ENCODE measurements at places on chromosomes 6 and 20.

DNA sequence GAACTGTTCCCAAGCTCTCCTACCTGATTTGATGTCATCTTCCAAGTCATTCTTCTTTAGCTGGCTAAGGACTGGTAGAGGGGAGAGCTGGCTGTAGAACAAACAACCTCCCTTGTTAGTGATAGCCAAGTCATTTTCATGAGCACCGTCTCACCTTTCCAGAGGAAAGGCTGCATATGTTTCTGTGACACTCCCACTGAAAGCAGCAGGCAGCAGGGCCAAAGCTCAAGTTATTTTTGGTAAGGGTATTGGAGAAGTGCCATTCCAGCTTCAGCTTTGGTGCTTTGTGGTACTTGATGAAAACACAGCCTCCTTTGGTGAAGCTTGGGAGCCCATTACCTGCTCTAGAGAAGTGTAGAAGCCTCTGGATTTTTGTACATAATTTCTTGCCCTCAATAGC is 5.4 kb upstream of the DOK5 start:
- DNase-seq, result no peak

DNA sequence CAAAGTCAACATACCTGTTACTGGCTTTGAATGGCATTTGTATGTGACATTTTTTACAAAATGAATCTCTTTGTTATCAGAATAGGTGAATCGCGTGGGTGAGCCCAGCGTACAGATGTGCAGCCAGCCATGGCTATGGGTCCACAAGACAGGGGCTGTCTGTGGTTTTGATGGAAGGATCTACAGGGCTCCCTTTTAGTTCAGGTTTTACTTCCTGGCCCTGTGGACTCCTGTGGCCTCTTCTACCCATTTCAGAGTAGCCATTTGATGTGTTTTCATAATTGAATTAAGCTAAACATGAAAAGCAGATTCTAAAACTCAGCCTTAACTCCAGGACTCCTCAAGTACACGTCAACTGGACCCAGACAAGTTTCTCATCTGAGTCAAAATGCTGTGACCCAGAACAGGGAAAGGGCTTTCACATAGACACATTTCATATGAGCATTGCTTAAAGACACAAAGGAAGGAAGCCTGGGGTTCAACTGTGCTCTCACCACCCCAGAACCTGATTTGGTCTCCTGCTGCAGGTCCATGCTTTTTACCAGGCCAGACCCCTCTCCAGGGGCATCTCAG is 105.3 kb upstream of the NAA20 start:
- DNase-seq, result no peak

DNA sequence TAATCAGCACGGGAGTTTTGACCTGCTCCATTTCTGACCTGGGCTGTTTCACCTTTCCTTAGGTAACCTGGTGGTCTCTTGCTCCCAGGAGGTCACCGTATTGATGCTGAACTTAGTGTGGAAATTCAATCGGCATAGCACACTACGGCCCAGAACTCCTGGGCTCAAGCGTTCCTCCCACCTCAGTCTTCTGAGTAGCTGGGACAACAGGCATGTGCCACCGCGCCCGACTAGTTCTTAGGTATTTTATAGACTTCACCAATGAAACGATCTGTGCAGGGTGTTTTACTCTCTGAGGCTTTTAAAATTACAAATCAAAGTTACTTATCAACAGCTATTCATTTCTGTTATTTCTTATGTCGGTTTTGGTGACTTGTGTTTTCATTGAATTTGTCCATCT is 42.1 kb downstream of the ATG5 start:
- DNase-seq, result no peak

GRCh38 chr20:38184101-38184500 is 19.0 kb upstream of the TGM2 start:
- no peak for DNase-seq
